ENCODE measurements at places on chromosomes 12 and 14. TPM values are rescaled to one million over a fixed set of nuclear protein-coding genes. Genes with fewer than 3 reads are reported as not detected.

GRCh38 chr14:32077081-32078022 lies at the start of gene ARHGAP5:
Gene ARHGAP5 (plus strand): TSS chr14:32077304. CDS start chr14:32090670, 13,366 bp downstream.
- H3K4me3 ChIP-seq, result peak within 1 kb of the TSS; percentile 95
- DNase-seq, result peak; percentile 58
- peak within 1 kb of the TSS; percentile 92 for H3K27ac ChIP-seq

- H3K27me3 ChIP-seq, result no peaks in the 10 kb centered on the region
- DNase-seq, result no peak
- H3K36me3 ChIP-seq, result peaks cover 2% of the 10 kb centered on the region
- H3K27ac ChIP-seq, result no peak overlapping the region
These were observed 30.8 kb downstream of the NCOR2 start for GRCh38 chr12:124536641-124537040.

GRCh38 chr14:90721619-90722305 lies 94.5 kb downstream of the TTC7B start:
- no peaks in the 10 kb centered on the region for H3K36me3 ChIP-seq
- H3K27ac ChIP-seq, result no peak overlapping the region
- H3K27me3 ChIP-seq, result no peaks in the 10 kb centered on the region
- H3K4me3 ChIP-seq, result no peak overlapping the region

- H3K4me3 ChIP-seq, result no peak overlapping the region
- H3K4me1 ChIP-seq, result no peaks in the 10 kb centered on the region
- no peaks in the 10 kb centered on the region for H3K36me3 ChIP-seq
- H3K27ac ChIP-seq, result no peak overlapping the region
- DNase-seq, result no peak
These were observed 10.1 kb downstream of the TMEM119 start for GRCh38 chr12:108587826-108588225.

- no peak overlapping the region for H3K27ac ChIP-seq
- H3K4me1 ChIP-seq, result no peaks in the 10 kb centered on the region
- no peaks in the 10 kb centered on the region for H3K27me3 ChIP-seq
- no peak for DNase-seq
These were observed 37.1 kb downstream of the PDZRN4 start for GRCh38 chr12:41225179-41225578.

- H3K4me1 ChIP-seq, result peaks cover 80% of the 10 kb centered on the region
- H3K27me3 ChIP-seq, result no peaks in the 10 kb centered on the region
- no peak for DNase-seq
- no peak overlapping the region for H3K4me3 ChIP-seq
These were observed 7.7 kb downstream of the GNPTAB start for GRCh38 chr12:101823039-101823438.

TUBA1B gene
- total RNA-seq, result 2,914 TPM

DNA sequence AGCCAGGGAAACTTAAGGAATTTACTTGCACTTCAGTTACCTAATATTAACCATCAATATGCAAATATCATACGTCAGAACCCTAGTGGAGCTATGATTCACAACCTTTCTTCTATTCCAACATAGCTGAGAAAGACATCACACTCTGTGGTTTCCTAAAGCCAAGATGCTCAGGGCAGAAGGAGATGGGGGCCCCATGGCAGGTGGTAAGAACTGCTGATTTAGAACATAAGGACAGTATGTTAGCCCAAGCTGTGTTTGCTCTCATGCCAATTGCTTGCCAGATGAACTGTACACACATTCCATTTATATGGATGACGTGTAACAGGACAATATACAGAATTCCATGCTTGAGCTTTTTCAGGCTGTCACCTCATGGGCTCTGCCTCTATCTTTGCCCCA lies 34.6 kb downstream of the HECTD4 start:
- H3K27me3 ChIP-seq, result no peaks in the 10 kb centered on the region
- H3K36me3 ChIP-seq, result no peaks in the 10 kb centered on the region
- no peak overlapping the region for H3K27ac ChIP-seq

ST8SIA1 gene
- 0.84 TPM for total RNA-seq

GRCh38 chr12:104713444-104713843 lies 244.6 kb downstream of the SLC41A2 start:
- no peak overlapping the region for H3K4me3 ChIP-seq
- no peak for DNase-seq
- peaks cover 28% of the 10 kb centered on the region for H3K4me1 ChIP-seq
- no peak overlapping the region for H3K27ac ChIP-seq

LYZ gene
- not detected for total RNA-seq

DNA sequence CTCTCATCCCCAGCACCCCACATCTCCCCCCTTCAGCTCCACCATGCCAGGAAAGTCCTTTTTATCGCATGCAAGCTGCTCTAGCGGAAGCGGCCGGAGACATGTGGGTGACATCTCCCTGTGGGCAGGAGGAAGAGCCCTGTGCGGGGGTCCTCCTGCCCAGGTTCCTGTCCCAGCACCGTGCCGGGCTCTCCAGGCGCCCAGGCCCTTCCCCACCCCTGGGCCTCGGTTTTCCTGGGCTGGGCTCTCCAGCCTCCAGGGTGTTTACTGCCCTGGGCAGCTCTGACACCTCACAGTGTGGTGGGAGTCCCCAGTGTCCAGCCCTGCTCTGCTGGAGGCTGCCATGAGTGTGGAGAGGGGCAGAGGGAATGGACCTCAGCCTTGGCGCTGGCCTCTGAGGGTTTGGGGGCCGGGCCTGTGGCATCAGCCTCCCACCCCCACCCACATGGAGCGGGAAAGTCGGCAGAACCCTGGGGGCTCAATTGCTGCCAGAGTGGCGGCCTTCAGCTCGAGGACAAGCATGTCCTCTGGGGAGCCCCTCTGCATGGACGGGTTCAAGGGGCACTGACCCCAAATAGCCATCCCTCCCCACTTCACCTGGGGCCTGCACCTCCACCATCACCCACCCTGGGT lies 16.9 kb downstream of the ASPG start:
- no peak for DNase-seq
- H3K36me3 ChIP-seq, result no peaks in the 10 kb centered on the region
- no peaks in the 10 kb centered on the region for H3K27me3 ChIP-seq
- H3K4me1 ChIP-seq, result no peaks in the 10 kb centered on the region
- H3K27ac ChIP-seq, result no peak overlapping the region

ASCL1 gene
- not detected for total RNA-seq

TMPO gene
- 326 TPM for total RNA-seq

DNA sequence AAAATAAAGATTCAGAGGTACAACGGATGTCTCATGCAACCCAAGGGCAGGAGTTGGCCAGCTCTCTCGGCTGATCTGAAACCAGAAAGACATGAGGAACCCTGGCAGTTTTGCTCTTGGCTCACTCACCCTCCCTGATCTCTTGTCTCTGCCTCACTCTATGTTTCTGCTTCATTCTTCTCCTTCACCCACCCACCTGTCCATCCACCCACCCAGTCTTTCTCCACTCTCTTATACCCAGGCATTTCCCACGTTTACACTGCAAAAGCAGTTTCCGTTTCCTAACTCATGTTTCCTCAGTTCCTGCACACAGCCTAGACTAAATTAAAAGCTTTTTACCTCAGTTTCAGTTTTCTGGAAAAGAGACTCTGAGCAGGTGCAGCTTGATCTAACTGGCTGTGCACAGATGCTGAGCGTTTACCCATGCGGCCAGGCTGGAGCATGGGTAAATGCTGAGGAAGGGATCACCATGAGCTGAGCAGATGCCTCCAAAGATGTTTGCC lies 157.6 kb downstream of the PRKCH start:
- H3K4me3 ChIP-seq, result peak overlapping the region; percentile 77
- H3K27me3 ChIP-seq, result no peaks in the 10 kb centered on the region
- H3K27ac ChIP-seq, result peak overlapping the region; percentile 100
- H3K36me3 ChIP-seq, result peaks cover 50% of the 10 kb centered on the region

GRCh38 chr12:2640709-2641108 lies 154.1 kb upstream of the FKBP4 start:
- H3K27me3 ChIP-seq, result peaks cover 13% of the 10 kb centered on the region
- no peak for DNase-seq
- H3K4me1 ChIP-seq, result peaks cover 16% of the 10 kb centered on the region
- no peaks in the 10 kb centered on the region for H3K36me3 ChIP-seq

DNA sequence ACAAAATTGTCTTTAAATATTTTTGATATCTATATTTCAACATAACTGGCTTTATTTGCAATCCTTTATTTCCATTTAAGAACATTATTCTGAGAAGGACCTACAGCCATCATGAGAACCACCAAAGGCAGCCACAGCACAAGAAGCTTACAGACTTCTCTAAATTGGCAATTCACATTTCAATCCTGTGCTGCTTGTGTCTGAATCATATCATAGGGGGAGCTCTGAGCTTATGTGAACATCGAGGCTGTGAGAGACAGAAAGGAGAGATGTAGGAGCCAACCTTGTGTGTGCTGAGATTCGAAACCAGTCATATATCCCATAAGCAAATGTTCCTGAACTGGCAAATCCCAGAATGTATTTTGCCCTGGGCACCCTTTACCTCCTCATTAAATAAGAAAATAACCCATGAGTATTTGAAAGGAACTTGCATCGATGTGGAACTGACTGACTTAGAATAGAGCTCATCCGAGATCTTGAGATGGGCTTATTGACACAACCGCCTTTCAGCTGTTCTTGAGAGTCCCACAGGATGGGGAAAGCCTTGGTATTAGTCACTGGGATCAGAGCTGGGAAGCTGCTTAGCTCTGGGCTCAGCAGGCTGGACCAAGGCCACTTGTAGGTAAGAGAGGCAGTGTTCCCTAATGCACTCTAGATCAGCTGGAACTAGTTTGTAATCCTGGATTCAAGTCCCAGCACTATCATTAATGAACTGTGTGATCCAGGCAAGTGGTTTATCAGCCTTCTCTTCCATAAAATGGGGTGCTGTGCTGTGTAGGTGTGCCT lies 329.8 kb downstream of the CACNA1C start:
- H3K36me3 ChIP-seq, result no peaks in the 10 kb centered on the region
- no peak overlapping the region for H3K4me3 ChIP-seq
- H3K27ac ChIP-seq, result no peak overlapping the region
- H3K4me1 ChIP-seq, result no peaks in the 10 kb centered on the region
- DNase-seq, result no peak
- H3K27me3 ChIP-seq, result peaks cover 7% of the 10 kb centered on the region

COX8C gene
- total RNA-seq, result 0.79 TPM

HOXC4 gene
- 0.12 TPM for total RNA-seq

- H3K36me3 ChIP-seq, result no peaks in the 10 kb centered on the region
- no peak for DNase-seq
- no peak overlapping the region for H3K27ac ChIP-seq
- H3K27me3 ChIP-seq, result no peaks in the 10 kb centered on the region
- no peaks in the 10 kb centered on the region for H3K4me1 ChIP-seq
These were observed 73.0 kb downstream of the CMKLR1 start for GRCh38 chr12:108266131-108266530.

DNA sequence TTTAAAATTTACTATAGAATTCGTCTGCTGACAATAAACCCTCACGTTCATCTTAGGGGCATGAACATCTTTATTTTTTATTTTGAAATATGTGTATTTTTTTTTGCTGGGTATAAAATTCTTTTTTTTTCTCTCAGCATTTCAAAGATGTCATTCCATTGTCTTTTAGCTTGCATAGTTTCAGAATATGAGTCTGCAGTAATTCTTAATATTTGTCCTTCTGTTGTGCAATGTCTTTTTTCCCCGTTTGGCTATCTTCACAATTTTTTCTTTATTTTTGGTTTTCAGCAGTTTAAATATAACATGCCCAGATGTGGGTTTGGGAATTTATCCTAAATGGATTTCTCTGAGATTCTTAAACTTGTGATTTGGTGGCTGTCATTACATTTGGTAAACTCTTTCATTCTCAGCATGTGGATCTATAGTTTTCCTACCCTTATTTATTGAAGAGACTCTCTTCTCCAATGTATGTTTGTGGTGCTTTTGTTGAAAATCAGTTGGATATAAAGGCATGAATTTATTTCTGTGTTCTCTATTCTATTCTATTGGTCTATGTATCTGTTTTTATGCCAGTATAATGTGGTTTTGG lies 37.8 kb upstream of the PLBD1 start:
- no peaks in the 10 kb centered on the region for H3K4me1 ChIP-seq
- H3K36me3 ChIP-seq, result no peaks in the 10 kb centered on the region
- no peak for DNase-seq
- no peak overlapping the region for H3K4me3 ChIP-seq
- no peak overlapping the region for H3K27ac ChIP-seq
